SJSA1 (cell line): ENCODE measurements at places on chromosomes 1 and 21.

DNA sequence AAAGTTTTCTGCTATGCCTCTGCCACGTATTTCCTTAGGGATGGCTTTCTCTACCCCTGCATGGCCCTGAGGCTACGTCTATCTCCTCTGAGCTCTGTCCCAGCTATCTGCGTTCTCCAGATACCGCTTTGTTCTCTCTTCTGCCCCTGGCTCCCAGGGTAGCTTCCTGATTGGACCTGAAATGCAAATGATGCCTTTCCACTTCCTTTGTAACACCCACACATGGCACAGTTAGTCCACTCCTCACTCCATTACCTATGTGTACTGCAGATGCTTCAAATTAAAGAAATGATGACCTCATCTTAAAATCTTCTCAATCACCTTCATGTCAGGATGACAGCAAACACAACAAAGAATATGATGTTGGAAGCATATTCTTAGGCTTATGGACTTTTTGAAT, 138.6 kb upstream of the POGK start:
- DNase-seq, result no peak

GRCh38 chr1:189859385-189859977, 618.2 kb downstream of the BRINP3 start:
- no peak for DNase-seq

GRCh38 chr1:47710329-47711071, 272.7 kb downstream of the FOXD2 start:
- DNase-seq, result peak; percentile 70

GRCh38 chr1:39213511-39214002, 9.1 kb downstream of the MACF1 start:
- peak; percentile 67 for DNase-seq

GRCh38 chr1:98386675-98387440, 274.7 kb upstream of the SNX7 start:
- DNase-seq, result no peak

DNA sequence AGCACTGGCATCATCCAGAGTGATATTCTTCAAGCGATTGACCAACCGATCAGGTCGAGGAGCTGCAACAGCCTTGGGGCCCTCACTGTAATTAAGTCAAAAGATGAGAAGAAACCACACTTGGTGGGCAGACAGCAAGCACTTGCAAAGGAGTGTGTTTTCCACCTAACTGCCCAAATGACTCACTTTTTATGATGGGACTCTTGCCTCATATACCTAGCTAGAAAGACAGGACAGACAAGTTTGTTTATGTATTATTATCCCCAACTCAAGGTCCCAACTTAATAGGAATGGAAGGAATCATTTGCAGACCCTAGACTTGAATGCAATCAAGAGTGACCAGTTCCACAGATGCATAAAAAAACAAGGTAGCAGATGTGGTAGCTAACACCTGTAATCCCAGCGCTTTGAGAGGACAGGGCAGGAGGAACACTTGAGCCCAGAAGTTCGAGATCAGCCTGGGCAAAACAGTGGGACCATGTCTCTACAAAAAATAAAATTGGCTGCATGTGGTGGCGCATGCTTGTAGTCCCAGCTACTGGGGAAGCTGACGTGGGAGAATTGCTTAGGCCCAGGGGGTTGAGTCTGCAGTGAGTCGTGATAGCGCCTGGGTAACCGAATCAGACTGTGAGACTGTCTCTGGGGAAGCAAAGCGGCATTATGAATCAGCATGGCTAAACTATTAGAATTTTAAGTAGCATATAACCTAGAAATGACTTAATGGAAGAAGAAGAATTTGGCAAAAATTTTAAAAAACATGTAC, 2.3 kb upstream of the NRAS start:
- no peak for DNase-seq

GRCh38 chr1:59526240-59526639, 229.3 kb downstream of the FGGY start:
- DNase-seq, result no peak

GRCh38 chr1:111481387-111482221, 7.8 kb downstream of the C1orf162 start:
- DNase-seq, result peak; percentile 52

DNA sequence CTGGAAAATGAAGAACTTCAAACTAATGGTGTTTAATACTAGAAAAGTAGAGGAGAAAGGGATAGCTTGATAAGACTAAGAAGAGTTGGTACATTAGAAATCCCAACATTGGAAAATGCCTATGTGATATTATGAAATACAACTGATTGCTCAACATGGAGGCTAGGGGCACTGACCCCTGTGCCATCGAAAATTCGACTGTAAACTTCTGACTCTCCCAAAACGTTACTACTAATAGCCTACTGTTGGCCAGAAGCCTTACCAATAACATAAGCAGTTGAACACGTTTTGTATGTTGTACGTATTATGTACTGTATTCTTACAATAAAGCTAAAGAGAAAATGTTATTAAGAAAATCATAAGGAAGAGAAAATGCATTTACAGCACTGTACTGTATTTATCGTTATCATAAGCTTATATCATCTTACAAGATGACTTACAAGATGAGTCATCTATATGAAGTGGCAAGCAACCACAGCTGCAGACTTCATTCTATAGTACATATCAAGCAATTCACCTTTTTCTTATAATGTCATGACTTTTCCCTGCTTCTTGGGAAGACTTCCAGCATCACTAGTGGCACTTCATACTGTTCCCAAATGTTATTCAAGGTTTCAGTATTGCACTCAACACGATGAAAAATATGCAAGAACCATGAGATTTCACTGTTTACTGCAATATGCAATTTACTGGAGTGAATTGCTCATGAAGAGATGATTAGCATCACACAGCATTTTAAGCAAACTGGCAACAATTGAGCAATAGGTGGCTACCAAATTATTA, 12.9 kb upstream of the CTSK start:
- DNase-seq, result no peak

DNA sequence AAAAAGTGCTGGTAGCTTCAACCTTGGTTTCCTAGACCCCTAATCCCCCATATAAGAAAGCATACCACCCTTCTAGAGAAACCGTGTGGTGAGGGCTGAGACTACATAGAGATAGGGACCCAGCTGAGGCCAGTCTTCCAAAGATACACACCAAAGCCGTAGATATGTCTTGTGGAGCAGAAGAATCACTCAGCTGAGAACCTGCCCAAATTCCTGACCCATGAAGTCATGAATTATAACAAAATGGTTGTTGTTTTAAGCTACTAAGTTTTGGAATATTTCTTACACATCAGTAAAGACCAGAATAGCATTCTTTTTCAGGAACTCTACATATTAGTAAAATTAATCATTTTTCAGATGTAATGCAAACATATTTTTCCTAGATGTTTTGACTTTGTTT, 3.3 kb upstream of the SNRPE start:
- peak; percentile 69 for DNase-seq

DNA sequence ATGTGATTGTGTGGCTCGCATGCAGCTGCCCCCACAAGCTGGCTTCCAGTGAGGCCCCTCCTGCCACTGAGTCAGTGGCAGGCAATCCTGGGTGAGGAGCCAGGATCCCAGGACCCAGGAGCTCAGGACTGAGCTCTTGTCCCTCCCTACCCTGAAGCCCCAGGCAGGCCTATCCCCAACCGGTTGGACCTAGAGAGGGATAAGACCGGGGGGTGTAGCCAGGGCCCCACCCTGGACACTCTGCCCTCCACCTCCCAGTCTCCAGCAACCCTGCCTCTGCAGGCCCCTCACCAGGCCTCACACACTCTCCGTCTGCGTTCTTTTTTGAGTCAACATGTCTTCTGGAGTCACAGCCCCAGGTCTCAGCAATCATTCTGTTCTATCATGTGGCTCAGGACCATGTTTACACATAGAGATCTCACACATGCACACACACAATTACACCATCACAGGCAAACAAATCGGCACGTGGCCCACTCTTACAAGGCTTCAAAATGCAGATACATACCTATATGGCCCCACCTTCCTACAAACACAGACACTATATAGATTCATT, 2.6 kb downstream of the VSIG8 start:
- DNase-seq, result no peak

- DNase-seq, result no peak
These were observed 1.4 kb downstream of the RCSD1 start for GRCh38 chr1:167631386-167631935.

GRCh38 chr1:184621260-184621659, 133.4 kb downstream of the EDEM3 start:
- no peak for DNase-seq

DNA sequence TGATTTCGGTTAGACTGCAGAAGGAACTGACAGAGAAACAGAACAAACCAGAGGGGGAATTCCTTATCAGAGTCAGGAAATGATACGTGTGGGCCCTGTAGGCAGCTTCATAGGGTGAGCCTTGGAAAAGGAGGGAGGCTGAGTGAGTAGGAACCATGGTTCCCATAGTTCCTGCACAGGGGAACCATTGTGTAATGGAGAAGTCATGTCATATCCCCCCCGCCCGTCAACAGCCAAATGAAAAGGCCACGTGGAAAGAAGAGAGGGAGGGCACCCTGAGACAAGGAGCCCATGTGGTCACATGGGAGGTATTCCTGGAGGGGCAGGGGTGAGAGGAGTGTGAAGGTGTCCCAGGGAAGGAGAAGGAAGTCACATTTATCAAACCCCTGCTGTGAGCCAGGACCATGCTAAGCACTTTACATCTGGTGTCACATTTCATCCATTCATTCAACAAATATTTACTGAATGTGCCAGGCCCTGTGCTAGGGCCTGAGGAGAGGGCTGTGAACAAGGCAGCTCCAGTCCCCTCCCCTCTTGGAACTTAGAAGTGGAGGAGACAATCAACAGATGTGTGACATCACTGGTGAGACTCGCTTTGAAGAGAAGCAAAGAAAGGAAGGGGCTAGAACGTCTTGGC, 15.7 kb upstream of the FGR start:
- DNase-seq, result peak; percentile 16

DNA sequence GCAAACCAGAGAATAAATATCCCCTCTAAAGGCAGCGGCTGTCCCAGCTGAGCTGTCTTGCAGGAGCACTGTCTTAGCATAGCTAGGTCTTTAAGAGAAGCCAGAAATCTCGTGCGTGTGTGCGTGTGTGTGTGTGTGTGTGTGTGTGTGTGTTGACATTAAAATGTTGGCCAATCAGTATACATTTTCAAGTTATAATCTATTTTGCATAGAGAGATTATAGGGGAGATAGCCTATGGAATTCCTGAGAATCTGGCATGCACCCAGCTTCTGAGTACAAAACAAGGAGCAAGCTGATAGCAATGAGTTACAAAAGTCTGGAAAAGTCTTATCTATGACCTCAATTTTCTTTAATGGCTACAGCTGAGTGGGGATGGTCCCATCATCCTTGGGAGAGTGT, 17.7 kb downstream of the METTL13 start:
- DNase-seq, result no peak

DNA sequence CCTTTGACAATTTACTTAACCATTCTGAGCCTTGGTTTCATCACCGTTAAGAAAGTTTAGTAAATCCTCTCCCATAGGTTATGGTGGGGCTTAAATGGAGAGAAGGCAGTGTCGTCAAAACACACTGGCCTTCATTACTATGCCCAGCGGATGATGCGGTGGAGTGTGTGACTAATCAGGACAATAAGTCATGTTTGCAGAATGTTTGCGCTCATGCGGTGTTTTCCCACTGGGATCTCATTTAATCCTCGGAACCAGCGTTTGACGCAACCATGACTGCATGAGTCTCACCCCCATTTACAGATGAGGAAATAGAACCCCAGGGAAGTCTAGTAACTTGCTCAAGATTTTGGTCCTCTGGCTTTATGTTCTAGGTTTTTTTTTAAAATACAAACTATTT, 17.5 kb downstream of the SLC26A9 start:
- peak; percentile 73 for DNase-seq

DNA sequence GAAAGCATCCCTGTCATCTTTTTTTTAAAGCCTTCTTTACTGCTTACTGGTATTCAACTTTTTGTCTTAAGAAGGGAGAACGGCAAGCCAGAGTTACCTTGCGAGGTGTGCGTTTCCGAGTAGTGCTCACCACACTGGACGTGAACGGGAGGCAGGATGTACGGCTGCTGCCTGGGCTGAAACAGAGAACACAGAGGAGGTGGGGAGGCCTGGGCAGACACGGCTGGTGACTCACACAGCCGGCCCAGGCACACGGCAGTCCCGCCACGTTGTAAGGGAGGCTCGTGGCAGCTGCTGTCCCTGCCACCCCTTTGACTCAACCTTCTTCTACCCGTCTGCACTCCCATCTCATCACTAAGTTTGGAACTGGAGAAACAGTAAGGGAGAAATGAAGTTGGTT, 105.8 kb downstream of the SMYD2 start:
- DNase-seq, result peak; percentile 82

GRCh38 chr1:182599339-182599738, 4.8 kb downstream of the RGS16 start:
- DNase-seq, result no peak

- DNase-seq, result no peak
These were observed 9.3 kb upstream of the DCAF6 start for GRCh38 chr1:167927046-167927754.

DNA sequence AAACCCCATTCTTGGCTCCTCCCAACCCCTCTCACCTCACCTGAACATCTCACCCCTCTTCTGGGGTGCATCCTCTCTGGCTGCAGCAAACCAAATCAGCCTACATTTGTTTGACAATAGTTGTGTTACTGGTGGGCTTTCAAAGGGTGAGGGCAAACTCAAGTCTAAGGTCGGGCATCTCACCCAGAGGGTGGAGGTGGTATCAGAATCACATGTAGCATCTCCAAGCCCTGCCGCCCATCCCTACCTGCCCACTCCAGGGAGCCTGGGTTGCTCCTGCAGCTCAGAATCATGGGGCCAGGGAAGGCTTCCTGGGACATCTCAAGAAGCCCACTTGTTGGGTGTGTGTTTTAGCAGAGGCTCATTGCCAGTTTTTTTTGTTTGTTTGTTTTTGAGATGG, 35.8 kb downstream of the PGBD5 start:
- DNase-seq, result no peak

DNA sequence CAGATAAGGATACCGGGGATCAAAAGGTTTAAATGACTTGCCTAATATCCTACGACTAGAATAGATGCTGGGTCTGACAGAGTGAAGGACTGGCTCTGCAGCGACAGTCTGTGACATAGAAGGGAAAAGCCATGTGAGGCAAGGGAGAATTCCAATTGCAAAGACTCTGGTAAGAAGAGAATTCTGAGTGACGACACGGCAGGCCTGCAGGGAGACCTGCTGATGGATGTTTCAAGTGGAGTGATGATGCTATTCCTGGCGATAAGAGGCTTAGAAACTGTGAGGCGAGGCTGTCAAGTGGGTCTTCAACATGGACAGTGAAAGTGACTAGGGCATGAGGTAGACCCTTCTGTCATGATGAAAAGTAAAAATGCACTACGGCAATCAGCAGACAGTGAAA, 176.6 kb upstream of the PBX1 start:
- no peak for DNase-seq

GRCh38 chr1:101474039-101474665, 237.3 kb downstream of the S1PR1 start:
- no peak for DNase-seq
